Eye (tissue), 1 donor: ENCODE measurements at places on chromosomes 7 and 10.

DNA sequence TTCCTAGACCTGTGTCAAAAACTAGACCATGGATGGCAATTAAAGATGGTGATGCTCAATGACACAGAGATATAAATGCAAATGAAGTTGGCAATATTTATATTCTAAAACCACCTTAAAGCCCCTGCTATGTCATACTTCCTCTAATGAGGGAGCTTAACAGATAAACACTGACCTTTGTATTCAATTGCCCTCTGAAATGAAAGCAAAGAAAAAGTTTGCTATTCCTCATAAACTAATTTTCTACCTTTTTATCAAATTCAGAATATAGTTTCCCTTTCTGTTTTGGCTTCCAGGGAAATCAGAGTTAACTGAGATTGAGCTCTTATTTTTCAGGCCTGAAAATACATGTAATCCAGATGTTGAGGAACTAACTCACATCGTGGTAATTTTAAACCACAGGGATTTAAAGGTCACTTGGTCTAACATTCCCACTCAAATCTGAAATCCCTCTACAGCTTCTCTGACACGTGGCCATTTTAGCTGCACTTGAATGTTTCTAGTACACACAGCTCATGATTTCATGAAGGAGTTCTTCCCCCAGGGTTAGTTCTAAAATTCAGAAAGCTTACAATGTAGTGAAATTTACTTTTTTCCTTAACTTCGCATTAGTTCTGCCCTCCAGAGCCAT lies 37.9 kb upstream of the ABCB5 start:
- peak; percentile 39 for DNase-seq

GRCh38 chr10:66805612-66806011 lies 120.2 kb upstream of the LRRTM3 start:
- no peak for DNase-seq

DNA sequence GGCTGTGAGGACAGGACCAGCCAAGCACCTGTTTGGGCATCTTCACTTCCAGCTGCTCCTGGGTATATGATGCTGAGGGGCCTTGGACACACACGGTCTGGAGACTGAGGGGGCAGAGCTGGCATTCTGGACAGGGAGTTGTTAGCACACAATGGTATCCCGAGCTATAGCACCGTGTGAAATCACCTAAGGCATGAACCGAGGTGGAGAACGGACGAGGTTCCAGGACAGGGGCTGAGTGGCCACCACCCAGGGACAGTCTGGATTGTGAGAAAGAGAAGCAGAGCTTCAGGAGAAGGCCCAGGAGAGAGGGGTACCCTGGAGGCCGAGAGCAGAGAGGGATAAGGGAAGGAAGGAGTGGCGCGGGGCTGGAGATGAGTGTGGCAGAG lies 571.8 kb downstream of the TCERG1L start:
- DNase-seq, result no peak

- DNase-seq, result peak; percentile 89
These were observed 66.6 kb downstream of the VWC2 start for GRCh38 chr7:49839863-49840645.

GRCh38 chr7:82593780-82594179 lies 150.2 kb upstream of the CACNA2D1 start:
- peak; percentile 8 for DNase-seq

GRCh38 chr10:34299105-34299611 lies 515.9 kb downstream of the PARD3 start:
- peak; percentile 49 for DNase-seq

GRCh38 chr7:139112316-139112715 lies 2.8 kb upstream of the ZC3HAV1 start:
- DNase-seq, result no peak

- DNase-seq, result no peak
These were observed 484.7 kb upstream of the NRP1 start for GRCh38 chr10:33819206-33819605.

GRCh38 chr10:51804866-51805265 lies 105.5 kb upstream of the CSTF2T start:
- no peak for DNase-seq

- DNase-seq, result no peak
These were observed 152.0 kb downstream of the ZNF22 start for GRCh38 chr10:45152726-45153125.

- no peak for DNase-seq
These were observed 47.7 kb downstream of the CDH23 start for GRCh38 chr10:71444284-71445054.

DNA sequence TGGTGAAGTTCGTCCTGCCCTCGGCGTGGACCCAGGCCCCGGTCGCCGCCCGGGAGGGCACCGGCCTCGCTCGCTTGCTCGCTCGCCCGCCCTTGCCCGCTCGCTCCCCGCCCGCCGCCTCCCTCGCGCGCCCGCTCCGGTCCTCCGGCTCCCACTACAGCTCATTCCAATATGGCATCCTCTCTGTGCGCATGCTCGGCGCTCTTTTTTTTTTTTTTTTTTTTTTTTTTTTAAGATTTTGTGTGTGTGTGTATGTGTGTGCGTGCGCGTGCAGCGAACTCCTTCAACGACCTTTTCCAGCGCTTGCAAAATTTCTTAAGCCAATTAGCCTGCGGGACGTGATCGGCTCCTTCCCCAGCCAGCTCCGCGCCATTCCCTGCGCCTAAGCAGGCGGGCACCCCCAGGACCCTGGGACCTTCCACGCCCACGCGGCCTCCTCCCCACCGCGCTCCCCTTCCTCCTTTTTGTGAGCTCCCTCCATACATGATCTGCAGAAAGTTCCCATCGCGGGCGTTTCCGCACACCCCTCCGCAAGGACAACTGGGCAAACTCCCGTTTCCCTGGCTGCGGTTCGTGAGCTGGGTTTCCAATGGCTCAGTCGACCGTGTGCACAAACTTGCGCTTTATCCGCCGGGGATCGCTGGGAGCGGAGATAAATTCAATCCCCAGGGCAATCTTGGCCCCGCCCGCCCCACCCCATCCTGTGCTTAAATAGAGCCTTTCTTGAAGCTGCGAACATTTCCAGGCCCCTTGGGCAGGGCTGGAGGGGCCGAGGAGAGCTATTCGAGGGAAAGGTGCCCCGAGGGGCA lies at the start of gene SFMBT2:
SFMBT2 (minus strand) TSS at position 173 of the 809 bp plus-strand sequence. CDS start 29,136 bp downstream, outside the sequence.
- DNase-seq, result peak; percentile 94

- DNase-seq, result no peak
These were observed 1.7 kb upstream of the KCNH2 start for GRCh38 chr7:150979713-150980390.

- no peak for DNase-seq
These were observed 132.4 kb upstream of the RHEB start for GRCh38 chr7:151652111-151652510.

- DNase-seq, result peak; percentile 43
These were observed 509.7 kb upstream of the PODXL start for GRCh38 chr7:132065989-132066603.

DNA sequence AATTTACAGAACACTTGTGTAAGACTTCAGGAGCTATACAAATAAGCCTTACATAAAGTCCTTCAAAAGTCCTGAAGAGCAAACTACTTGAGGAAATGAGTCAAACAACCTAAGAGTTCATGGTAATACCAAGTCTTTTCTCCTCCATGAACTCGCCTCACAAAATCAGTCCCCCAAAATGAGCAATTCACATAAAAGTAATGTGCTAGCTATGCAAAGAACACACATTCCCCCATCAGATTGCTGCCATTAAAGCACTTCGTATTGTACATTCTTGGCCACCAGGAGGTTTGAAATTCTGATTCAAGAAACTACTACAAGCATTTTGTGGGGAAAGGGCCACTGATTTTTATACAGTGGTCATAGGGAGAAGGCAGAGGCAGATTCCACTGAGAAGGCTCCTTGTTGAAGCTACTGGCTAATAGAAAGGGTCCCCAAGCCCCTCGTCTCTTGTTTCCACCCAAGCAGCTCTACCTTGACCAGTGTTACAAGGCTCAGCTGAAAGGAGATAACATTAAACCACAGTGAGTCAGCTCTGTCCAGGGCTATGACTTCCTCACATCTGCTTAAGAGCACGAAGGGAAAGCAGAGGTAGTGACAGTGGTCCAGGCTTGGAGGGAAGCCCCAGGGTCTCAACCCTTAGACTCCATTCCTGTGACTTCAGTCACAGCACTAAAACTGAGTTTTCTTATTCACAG lies 115.2 kb upstream of the CDK1 start:
- DNase-seq, result no peak

- no peak for DNase-seq
These were observed 23.0 kb upstream of the FAM133B start for GRCh38 chr7:92613214-92613613.

- no peak for DNase-seq
These were observed 7.4 kb downstream of the KEL start for GRCh38 chr7:142954680-142955268.

DNA sequence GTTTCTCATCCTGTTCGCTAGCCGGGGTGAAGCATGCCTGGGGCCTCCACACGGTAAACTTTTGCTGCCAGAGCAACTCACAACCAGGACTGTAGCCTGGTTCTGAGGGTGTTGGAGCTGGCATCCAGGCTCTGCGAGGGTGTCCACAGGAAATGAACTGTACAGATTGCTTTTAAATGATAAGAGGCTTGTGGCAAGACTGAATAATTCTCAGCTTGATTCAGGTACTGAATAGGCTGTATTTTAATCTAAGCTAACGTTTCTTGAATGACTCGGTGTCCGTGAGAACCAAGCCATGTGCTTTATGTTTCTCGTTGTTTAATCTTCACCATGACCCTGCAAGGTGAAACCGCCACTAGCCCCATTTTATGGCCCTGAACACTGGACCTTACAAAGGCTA lies 49.3 kb downstream of the EEPD1 start:
- no peak for DNase-seq

GRCh38 chr7:55019691-55020465 lies 1.1 kb downstream of the EGFR start:
- peak; percentile 65 for DNase-seq

DNA sequence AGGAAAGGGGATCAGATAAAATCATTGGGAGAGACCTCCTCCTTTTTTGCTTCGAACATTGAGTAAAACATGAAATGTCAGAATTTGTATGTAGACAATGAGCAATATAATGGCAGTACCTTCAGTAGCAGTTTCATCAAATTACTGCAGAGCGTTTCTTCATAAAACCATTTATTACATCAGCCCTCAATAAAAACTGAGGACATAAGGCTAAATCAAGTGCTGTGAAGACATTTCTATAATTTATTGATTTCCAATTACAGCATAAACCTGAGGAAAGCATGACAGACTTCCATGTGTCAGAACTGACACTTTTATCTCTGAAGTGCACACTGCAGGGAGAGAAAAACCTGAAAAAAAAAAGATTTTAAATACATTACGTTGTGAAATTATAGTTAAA lies 172.6 kb upstream of the ZNF804B start:
- no peak for DNase-seq

GRCh38 chr7:131010029-131010716 lies 276.2 kb upstream of the KLF14 start:
- DNase-seq, result no peak

GRCh38 chr10:59360605-59361405 lies 1.5 kb downstream of the FAM13C start:
- DNase-seq, result peak; percentile 46

DNA sequence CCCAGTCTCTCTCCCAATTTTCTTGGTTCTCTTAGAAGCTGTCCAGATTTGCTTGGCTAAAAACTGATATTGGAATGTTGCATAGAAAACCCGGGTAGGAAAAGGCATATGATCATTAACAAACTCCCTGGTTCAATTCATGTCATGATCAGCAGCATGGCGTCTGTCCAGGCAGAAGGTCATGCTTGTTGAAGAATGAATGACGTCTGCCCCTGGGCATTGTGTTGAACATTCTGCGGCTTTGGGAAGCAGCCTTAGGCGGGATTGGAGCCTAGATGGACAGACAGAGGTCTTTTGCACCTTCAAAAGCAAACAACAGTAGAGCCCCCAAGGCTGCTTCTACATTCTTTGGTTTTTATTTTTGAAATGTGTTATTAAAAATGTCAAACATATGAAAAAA lies 7.7 kb upstream of the MINDY3 start:
- no peak for DNase-seq

DNA sequence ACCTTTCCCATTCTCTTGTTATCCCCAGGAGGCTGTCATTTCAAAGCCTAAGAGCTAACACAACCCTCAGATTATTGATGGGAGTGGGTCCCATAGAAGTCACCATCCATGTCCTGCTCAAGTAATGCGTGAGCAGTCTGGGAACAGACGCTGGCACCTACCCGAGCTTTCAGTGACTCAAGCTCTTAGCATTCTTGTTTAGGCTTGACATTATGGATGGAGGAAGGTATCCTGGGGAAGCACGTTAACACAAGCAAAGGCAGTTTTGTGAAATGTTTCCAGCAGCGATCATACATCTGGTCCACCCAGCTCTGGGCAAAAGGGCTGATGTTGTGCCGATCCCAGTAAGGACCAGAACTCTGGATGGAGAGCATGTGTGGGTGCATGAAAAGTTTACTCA lies 30.0 kb upstream of the AUTS2 start:
- DNase-seq, result no peak

GRCh38 chr7:122975341-122975740 lies 20.2 kb downstream of the TAS2R16 start:
- no peak for DNase-seq

DNA sequence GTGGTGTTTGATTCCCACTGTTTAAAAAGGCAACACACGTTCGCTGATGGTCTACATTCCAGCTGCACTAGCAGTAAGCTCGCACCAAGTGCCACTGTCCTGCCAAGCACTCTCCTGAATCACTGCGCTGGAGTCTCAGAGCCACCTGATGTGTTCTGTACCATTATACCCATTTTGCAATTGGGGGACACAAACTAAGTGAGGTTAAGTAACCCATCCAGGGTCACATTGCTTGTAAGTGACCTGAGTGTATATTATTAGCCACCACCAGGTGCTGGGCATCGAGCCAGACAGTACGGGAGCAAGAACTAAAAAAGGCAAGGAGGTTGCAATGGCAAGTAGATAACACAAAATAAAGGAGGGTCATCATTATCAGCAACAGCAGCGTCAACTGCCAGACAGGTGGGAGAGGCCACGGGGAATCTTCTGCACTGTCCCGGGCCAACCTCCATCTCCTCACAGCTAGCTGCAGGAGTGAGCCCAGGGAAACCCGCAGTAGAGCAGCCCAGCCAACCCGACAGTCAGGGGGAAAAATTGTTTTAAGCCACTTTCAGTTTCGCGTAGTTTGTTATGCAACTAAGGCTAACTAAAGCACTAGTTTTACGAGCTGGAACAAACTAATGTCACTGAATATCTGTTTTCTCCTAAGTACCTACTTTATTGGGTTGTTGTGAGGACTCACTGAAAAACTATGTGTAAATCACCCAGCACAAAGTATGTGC lies 712 bp upstream of the CPVL start:
- DNase-seq, result peak; percentile 42

DNA sequence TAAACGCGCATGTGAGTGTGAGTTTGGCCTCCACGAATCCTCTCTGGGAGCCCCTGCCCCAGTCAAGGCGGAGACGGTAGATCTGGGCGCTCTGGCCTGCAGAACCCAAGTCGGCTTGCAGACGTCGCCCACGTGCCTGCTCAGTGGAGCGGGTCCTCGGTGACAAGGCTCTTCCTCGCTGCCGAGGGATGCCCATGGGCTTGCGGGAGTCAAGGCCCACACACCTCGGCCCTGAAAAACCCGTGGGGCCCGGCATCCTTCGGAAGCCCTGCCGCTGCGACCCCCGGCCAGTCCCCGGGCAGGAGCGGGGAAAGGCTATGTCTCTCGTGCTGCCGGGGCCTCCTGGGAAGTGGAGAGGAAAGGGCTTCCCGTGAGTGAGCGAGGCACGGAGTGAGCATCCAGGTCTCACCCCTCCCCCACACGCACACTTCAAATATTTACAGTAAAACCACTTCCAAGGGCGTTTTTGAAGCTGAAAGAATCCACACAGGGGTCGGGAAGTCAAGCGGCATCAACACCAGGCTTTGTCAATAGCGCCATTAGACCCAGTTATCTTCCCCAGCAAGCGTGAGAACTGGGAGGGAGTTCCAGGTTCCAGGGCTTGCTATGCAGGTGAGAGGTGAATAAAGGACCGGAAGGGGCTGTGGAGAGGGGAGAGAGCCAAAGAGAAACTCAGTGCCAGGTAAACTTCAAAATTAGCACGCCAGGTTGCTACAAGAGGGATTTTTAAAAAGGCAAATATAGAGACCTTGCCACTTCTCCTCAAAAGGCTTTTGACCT lies 1.1 kb upstream of the MNX1 start:
- peak; percentile 37 for DNase-seq
